Esophagus squamous epithelium (tissue), 5 donors: ENCODE measurements at places on chromosomes 2 and 18. TPM values are rescaled to one million over a fixed set of nuclear protein-coding genes. Genes with fewer than 3 reads are reported as not detected.

The DLGAP1 gene
- 0.09 TPM for total RNA-seq

GRCh38 chr2:71512386-71512785 is 59.0 kb downstream of the DYSF start:
- DNase-seq, result no peak

DNA sequence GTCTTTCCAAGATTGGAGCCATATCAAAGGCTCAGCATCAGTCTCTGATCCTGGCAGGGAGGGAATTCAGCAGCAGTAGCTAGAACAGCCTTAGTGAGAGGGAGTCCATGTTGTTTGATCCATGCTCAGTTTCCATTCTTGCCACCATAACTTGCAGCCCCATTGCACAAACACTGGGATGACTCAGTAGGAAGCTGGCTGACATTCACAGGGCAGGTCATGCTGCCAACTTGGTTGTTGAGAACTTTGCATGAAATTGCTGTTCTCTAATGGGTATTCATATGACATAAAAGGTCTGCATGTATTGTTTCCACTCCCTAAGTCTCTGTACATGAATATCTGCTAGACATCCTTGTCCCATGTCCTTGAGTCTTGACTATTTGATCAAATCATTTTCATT is 29.9 kb upstream of the STAT4 start:
- DNase-seq, result no peak

The LGALSL gene
- total RNA-seq, result 16.4 TPM

DNA sequence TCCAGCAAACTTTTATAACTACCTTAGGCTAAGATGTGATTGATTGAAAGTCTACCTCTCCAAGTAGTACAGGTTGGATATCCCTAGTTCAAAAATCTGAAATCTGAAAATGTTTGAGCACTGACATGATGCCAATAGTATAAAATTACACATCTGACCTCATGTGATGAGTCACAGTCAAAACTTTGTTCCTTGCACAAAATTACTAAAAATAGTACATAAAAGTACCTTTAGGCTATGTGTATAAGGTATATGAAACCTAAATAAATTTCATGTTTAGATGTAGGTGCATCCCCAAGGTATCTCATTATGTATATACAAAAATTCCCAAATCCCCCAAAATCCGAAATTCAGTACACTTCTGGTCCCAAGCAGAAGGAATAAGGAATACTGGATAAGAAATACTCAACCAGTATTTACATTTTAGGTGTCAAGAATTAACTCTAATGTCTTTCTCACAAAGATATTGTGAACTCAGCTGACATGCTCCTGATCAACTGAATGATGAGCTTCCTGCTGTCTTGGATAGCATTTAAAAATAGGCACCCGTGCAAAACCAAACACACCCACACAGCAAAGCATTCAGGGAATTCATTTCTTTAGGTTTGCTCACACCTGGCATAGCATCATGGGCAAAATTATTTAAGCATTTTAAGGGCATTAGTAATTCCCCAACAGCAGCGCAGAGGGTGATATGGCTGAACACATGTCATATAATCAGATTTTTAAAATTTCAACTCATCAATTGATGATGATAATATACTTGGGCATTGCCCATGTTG is 497.4 kb upstream of the MEIS1 start:
- DNase-seq, result no peak

DNA sequence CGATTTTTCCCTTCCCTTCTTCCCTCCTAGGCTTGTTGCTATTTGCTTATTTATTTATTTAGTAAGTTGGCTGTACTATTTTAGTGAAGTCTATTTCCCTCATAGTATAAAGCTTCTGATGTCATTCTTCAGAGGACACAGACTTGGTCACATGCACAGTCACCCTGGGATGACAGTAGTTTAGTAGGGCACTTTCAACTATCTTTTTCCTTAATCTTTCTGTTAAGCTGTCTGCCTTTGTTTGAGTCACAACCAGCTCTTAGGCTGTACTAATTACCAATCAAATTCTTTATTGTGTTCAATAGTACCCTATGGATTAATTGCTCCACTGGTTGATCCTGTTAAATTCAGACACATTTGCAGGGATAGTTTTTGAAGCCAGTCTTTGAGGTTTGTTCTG is 26.9 kb upstream of the RAB31 start:
- DNase-seq, result no peak

The MAP3K20 gene
- total RNA-seq, result 26.0 TPM

The SYT4 gene
- not detected for total RNA-seq

GRCh38 chr18:10205151-10205550 is 249.3 kb upstream of the APCDD1 start:
- no peak for DNase-seq
